ENCODE measurements at places on chromosomes 6 and 20.

DNA sequence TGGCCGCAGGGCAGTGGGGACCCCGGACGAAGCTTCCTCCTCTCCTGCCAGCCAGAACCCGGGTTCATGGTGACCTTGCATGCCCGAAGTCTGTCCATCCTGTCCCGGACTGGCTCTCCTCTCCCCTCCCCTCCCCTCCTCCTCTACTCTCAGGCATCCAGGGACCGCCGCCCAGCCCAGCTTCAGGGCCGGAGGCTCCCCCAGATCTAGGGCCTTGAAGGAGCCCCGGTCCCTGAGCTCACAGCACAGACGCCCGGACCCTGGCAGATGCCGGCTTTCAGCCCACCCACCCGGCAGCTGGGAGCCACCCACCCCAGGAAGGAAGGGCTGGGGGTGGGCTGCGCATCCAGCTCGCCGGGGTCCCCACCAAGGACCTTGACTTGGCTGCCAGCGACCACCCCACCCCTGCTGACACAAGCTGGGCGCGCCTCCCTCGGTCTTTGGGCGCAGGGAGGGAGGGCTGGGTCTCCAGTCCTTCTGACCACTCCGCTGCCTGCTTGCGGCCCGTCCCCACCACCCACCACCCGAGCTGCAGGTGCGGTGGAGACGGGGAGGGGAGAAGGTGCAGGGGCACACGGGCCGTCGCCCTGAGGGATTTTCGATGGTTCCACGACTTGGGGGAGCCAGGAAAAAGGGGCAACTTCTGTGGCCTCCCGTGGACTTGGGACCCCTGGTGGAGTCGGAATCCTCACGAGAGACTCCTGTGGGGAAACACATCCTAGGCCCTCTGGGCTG lies 5.8 kb upstream of the ABHD16B start:
- DNase-seq, result no peak

GRCh38 chr6:34813028-34813713 lies 21.3 kb downstream of the BLTP3A start:
- DNase-seq, result no peak

DNA sequence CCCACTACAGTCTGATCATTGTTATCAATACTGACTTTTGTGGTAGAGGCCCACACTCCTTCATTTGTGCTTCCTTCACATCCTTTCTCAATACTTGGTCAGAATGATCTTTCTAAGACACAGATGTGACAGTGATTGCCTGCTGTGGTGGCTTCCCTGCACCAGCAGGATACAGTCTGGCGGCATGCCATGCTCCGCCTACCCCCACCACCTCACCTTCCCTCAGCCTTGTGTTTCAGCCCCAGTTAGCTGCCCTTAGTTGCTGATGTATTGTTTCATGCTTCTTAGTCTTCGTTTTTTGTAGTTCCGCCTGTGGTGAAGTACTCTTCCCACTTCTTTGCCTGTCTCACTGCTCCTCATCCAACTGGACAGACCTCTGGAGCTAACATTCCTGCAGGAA lies 10.9 kb downstream of the LRRC1 start:
- no peak for DNase-seq

DNA sequence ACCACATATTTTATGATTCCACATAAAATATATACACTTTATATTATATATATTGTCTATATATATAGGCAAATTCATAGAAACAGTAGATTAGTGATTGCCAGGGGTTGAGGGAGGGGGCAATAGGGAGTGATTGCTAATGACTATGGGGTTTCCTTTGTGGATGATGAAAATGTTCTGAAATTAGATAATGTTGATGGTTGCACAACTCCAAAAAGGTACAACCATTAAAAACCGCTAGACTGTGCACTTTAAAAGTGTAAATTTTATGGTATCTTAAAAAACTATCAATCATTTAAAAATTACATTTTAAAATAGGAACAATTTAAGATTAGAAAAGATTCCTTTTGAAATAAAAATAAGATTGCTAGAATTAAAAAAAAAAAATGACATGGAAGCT lies 23.8 kb upstream of the CEP85L start:
- no peak for DNase-seq

DNA sequence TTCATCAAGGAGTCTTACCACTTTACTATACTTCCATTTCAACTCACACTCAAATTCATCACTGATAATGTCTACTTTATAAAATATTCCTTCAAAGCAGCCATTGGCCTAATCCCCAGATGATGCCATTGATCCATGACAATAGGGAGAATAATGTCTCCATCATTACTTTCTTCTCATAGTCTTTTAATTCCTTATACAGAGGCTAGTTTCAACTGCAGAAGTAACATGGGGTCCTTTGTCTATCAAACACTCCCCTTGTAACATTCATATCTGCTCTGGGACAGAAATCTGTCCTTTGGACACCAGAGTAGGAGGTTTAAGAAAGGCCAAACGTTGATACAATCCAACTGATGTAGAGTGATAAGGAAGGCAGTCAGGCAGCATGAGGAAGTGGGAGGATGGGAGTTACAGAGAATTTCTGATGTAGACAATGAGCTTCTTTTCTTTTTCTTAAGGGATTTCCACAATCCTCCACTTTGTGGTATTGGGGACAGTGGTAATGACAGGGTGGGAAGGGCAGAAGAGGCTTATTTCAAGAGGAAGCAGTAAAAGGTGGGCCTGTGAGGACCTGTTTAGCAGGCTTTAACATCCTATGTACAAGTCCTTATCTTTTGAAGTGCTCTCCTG lies 18.9 kb upstream of the HLA-DOA start:
- DNase-seq, result no peak

DNA sequence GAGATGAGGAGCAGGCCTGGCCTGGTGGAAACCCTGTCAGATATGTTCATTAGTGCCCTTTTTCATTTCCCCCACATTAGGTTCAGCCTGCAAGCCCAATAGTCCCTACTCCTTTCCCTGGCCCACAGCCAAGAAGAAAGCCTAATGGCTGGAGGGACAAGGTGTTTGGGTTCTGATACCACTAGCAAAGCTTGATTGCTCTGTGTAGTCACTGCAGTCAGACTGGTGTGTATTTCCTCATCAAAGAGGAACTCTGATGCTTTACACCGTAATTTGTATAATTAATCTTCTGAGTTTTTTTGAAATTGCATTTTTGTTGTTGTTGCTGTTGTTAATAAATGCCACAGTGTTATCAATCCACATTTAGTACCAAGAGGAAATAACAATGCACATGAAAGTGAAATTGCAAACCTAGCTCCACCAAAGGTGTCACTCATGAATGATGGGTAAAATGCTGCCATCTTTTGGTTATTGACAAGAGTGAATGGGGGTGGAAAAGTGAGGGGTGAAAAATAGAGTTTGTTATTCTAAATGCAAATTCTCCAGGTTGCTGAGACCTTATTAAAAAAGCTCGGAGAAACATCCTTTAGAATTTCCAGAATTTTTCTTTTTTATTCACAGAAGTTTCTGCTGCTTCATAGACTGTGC lies 320.2 kb upstream of the POU3F2 start:
- DNase-seq, result no peak

GRCh38 chr6:75402296-75402695 lies 91.3 kb downstream of the FILIP1 start:
- DNase-seq, result no peak

GRCh38 chr6:129785047-129785755 lies 75.2 kb upstream of the ARHGAP18 start:
- DNase-seq, result no peak

DNA sequence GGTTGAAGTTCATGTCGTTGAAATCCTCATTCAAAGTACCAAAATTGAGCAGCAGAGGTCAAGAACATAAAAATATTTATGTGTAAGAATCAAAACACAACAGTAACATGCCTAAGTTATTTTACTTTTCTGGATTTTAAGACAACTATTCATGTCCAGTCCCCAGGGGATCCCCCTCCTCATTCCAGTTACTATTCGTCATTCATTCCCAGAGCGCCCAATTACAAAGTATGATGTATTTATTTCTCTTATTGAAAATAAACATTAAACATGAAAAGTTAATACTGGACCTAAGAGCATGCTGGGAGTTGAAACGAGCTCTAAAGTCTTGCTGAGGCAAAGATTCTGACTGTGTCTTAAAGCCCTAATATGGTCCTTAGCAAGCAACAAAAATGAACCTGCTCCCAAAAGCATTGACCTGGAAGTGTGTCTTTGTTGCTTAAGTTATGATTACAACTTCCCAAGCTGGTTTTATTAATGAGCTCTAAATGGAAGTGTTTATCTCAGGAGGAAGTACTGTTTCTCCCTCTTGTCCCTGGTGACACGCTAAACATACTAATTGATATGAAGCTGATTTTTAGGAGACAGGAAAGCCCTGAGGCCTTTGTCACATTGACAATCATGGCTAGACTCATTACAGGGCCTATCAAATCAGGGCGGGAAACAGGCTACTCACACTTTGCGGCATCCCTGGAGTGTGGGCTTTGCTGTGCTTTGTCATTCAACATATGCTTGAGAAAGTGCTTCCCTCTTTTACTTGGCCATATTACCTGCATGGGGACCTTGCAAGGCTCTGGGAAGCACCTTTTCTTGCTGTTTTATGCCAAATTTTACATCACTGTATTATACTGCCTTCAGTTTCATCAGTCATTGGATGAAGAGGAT lies 192.2 kb upstream of the DTNBP1 start:
- DNase-seq, result peak; percentile 28

All from iPS DF 19.7 (cell line).